Right renal pelvis (tissue), 4 donors: ENCODE measurements at places on chromosomes 12 and 14. TPM values are rescaled to one million over a fixed set of nuclear protein-coding genes. Genes with fewer than 3 reads are reported as not detected.

Gene E2F7
- polyA plus RNA-seq, result 7.2 TPM

Gene DEPDC4
- polyA plus RNA-seq, result 5.0 TPM

Gene GLIPR1L1
- 0.27 TPM for polyA plus RNA-seq

Gene MYG1
- polyA plus RNA-seq, result 50.0 TPM

Gene CDKN1B
- 83.4 TPM for polyA plus RNA-seq
